Lung (tissue), 17 donors: ENCODE measurements at places on chromosomes 12 and 14.
A peak's percentile ranks its signal among the peaks of the same experiment; 100 is the strongest.

GRCh38 chr12:127282786-127283565, 984.0 kb upstream of the TMEM132C start:
- no peak for DNase-seq

DNA sequence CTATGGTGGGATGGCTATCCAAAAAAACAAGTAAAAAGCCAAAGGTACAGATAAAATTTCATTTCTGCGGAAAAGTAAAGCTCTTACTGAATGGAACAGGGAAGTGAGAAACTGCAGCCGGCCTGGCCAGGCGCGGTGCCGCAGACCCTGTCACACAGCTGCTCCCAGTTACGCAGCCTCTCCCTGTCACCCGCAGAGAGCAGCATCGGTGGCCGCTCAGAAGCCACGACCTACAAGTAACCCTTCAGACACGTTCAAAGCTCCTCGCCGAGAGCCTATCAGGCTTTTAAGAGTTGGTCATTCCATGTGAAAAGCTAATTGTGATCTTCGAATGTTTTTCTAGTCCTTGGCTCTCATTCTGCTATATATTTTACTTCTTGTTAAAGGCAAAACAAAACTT, 11.0 kb upstream of the ANKLE2 start:
- no peak for DNase-seq

DNA sequence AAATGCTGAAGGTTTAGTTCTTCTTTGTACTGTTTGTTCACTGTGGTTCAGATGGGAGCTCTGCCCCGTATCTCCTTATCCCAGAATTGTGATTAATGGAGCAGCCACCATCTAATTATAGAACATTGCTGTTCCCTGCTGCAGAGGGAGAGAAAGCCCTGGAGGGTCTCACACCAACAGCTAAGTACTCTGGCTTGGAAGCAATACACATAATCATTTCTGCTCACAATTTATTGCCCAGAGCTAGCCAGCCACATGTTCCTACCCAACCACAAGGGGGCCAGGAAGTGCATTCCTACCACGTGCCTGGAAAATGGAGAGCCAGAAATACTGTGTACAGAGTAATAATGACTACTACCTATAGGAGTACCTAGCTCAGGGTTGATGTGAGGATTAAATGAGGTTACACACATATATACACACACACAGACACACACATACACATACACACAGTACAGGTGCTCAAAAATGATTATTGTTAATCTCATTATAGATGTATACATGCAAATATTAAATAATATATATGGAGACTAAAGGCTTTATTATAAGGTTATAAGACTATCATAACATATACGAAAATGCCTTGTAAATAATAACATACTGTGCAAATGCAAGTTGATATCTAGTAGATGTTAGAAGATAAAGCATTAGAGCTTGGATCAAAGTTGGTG, 22.3 kb downstream of the MSRB3 start:
- DNase-seq: no peak

GRCh38 chr12:121574025-121574424, 6.8 kb downstream of the KDM2B start:
- no peak for DNase-seq

DNA sequence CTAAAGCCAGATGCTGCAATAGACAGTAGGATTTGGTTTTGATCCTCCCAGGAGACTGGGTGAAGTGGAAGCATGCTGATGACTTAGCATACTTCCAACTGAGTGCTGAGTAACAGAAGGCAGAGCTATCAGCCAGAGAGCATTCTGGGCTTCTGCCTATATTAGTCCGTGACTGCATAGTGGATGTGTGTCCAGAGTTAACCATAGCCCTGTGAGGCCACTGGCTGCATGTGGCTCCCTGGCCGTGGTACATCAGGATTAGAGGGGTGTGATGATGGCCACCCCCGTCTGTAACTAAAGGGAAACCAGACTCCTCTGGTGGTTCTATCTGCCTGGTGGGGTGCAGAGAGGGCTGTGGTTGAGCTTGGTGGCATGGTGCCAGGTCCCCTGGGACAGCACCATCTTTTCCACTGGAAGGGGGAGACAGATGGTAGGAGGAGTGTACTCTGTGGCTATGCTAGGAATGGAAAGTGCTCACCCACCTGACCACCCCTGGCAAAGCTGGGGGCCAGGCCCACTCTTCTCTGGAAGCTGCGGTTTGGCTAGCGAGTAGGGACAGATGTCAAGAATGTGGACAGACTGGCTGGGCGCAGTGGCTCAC, 27.4 kb downstream of the ABCD4 start:
- DNase-seq: no peak

DNA sequence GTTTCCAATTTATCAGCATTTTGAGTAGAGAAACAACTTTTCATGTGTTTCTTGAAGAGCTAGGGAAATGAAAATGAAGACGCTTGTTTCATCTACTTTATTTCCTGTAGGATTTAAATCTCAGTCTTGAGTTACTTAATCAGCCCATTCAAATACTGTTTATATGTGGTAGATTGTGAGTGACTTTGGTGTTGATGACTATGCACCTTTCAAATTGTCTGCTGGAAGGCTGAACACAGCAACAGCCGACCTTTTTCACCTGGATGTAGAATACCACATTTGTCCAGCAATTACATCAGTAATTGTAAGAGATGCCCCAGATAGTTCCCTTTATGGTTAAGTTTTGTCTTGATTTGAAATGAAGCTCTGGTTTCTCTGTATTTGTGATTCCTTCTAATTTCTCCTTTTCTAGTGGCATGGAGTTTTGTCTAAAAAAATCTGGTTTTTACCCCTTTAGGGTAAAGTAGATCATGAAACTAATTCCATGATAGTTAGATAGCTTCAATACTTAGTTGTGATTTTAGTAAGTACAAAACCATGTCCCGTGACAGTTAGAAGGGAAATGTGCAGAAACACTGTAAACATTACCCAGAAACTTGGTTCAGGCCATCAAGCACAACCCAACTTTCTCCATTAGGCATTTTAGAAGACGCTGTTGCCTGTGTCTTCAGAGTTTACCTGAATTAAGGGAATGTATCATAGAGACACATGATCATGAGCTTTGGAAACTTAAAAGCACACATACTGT, 165.0 kb downstream of the SRGAP1 start:
- no peak for DNase-seq

- no peak for DNase-seq
These were observed 43.9 kb downstream of the GIT2 start for GRCh38 chr12:109952160-109952858.

DNA sequence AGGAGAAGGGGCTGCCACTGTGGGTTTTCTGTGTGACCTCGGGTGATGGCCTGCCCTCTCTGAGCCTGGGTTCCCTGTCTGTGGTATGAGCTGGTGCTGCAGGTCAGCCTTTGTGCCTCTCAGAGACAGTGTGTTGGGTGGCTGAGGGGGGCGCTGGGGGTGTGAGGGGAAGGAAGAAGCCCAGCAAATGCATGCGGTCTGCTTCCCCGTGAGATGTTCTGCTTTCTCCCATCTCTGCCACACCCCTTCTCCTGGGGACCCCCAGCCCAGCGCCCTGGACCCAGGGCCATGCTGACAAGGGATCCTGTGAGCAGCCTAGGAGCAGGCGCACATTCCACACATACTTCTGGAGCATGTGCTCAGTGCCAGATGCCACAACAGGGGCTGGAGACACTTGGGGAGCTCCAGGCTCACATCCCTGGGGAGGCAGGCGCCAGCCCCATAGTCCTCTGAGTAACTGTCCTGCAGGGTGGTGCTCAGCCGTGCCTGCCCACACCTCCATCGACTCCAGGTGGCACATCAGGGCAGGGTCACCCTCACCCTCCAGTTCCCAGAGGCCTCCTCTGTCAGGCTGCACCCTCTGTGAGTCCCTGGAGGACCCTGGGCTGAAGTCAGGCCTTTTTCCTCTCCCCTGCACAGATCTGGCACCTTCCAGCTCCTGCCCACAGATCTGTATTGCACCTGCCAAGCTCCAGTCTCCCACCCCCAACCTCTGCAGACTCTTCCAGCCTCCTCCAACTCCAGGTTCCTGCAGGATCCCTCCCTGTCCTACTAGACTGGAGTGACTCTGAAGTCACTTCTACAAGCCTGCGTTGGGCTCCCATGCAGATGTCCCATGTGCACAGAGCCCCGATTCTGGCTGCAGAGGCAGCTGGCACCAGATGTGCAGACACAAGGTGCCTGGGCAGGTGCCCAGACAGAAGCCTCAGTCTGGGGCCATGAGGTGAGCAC, 205.6 kb downstream of the KIF26A start:
- DNase-seq: no peak

GRCh38 chr12:114770323-114770722, 86.3 kb upstream of the TBX3 start:
- no peak for DNase-seq

DNA sequence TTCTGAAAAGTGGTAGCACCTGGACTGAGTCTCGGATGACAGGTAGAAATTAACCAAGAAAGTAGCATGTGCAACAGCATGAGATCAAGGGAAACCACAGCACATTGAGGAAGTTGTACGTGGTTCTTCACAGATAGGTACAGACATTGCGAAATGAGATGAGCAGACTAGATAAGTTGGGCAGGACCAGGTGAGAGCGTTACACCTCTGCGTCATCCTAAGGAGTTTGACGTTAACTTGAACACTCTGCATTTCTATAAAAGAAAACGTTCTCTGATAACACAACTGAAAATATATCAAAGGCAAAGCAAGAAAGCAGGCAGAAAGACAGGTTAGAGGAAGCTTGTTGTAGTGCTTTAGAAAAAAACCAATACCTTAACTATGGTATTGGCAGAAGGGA, 98.5 kb upstream of the RASSF8 start:
- DNase-seq: no peak

GRCh38 chr12:90129366-90130030, 420.9 kb upstream of the ATP2B1 start:
- DNase-seq: no peak

- DNase-seq: no peak
These were observed 255.7 kb downstream of the ADGRD1 start for GRCh38 chr12:131209082-131210070.

DNA sequence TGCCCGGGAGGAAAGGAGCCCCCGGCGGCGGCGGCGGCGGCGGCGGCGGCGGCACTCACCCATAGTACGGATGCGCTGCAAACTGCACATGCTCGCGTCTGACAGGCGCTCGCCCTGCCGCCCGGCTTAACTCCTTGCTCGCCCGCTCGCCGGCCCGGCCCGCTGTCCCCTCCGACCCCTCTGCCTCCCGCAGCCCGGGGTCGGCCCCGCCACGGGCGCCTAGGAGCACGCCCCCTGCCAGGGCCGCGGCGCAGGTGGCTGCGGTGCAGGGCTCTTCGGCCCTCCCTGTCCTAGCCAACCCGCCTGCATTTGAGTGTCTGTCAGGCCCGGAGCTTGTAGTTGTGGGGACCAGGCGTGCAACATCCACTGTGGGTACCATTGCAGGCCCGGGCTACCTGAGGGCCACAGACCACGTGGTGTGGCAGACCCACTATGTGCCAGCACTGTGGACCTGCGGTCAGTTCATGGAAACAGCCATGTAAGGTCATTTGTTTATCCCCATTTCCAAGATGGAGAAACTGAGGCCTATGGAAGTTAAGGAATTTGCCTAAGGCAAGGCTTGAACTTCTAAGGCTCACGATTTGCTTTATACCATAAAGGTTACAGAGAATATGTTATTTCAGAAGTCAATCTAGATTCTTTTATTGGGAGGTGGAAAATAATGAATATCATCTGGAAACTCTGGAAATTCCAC, 17.6 kb upstream of the PLEKHH1 start:
- no peak for DNase-seq

DNA sequence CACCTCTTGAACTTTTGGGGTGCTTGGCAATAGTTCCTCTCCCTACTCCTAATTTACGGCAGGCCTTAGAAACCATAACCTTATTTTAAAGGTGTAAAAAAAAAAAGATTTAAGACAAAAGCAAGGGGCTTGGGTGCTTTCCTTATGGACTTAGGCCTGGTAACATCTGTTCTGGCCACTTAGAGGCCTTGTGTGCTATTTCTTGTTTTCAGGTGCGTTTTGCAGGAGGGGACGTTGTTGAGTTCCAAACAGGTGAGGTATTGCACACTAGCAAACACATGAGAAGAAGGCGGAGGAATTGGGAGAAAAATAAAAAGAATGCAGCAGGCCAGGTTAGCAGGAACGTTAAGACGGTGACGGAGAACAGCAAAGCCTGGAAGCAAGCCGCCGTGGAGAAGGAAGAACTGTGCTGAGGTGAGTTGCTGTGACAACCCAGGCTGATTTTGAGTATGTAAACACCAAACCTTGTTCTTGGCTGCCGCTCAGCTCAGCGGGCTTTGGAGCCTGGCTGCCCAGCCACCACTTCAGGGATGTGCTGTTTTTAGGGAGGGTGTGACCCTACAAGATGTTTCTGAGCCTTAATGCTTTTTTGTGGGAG, 17.3 kb downstream of the EMG1 start:
- DNase-seq: peak; percentile 65

DNA sequence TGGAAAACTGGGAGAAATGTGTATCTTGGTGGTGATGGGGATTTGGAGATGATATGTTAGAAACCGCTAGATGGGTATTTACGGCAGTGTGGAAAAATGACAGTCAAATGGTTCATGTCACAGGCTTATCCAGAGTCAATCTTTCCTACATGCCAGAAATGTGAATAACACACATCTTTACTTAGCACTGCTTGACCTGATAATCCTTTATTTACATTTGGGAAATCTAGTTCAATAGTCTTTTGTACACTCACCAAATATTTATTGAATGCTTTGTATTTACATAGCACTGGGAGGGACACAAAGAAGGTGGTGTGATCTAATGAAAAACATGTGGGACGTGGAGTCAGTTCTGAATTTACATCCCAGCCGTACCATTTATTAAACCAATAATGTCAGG, 208.2 kb downstream of the DIO2 start:
- DNase-seq: peak; percentile 57

GRCh38 chr12:91319071-91319760, 136.6 kb upstream of the DCN start:
- DNase-seq: no peak

DNA sequence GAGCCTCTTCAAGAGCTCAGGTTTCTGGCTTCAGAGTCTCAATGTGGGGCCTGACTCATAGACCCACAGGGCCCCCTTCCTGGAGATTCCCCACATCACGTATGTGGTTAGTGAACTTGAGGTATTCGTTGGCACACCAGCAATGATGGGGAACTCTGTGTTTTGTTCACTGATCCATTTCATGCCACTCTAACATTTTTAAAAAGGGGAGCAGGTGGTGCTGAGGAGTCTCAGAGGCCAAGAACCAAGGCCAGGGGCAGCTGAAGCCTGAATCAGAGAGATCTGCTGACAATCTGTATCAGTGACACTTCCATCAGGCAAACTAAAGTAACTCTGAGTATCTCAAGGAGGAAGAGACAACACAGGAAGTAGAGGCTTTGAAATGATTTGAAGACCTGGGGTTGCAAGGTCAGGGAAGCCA, 323.4 kb downstream of the VRK1 start:
- no peak for DNase-seq

GRCh38 chr12:66467932-66468331, 165.6 kb downstream of the HELB start:
- DNase-seq: no peak
